CD4-positive, alpha-beta T cell treated with Interleukin-21 for 1 hour (primary cell): ENCODE measurements at places on chromosomes 3 and 15.

DNA sequence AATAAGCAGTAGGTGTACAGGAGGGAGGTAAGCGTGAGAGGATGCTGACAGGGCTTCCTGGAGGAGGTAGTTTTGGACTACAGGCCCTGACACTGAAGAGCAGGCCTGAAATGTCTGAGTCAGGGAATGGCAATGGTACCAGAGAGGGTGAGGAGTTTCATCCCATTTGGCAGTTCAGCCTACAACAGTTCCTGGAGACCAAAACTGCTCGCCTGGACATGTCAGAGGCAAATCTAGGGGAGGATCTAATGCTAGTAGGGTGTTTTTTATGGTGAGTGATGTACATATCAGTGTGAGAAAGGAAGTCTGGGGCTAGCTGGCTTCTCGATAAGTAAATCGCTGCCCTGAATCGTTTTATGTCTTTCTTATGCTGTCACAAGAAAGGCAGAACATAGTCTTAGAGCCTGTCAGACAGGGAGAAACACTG lies 13.8 kb upstream of the TNFSF10 start:
- no peak for DNase-seq

GRCh38 chr15:40097968-40098476 lies 10.7 kb downstream of the BMF start:
- no peak for DNase-seq

- no peak for DNase-seq
These were observed 64.2 kb upstream of the FNDC3B start for GRCh38 chr3:171974986-171975837.

DNA sequence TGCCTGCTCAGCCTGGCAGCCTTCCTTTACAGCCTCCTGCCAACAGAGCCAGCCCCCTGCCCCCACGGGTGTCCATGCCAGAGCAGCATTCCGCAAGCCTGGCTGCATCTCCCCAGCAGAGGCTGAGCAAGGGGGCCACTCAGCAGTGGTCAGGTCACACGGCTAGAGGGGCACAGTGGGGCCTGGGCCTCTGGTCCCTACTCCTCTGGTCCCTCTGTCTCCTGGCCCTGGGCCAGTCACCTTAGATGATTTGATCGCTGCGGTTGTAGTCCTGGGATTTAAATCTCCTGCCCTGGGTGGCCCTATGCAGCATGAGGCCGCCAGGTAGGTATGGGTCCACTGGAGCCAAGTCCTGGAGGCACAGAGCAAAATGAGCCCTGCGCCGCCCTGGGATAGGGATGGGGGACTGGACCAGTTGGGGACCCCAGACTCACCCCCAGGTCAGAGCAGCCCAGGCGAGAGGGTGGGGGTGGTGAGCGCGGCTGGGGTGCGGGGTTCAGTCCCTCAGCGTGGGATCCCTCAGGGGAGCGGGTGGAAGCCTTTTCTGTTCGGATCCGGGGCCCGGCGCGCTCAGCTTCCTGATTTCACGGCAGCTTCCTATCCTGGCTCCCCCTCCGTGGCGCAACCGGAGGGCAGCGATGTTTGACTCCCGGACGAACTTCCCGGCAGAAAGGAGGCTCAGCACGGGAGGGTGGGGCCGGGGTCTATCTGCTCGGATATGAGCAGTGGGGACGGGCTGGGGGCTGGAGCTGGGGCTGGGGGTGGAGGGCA lies at the start of gene ZBTB47:
Gene ZBTB47 (plus strand): TSS at position 138 of the 771 bp plus-strand sequence. CDS start 4,659 bp downstream, outside the sequence.
- no peak for DNase-seq

- no peak for DNase-seq
These were observed 5.2 kb downstream of the POLR2H start for GRCh38 chr3:184366619-184367289.

DNA sequence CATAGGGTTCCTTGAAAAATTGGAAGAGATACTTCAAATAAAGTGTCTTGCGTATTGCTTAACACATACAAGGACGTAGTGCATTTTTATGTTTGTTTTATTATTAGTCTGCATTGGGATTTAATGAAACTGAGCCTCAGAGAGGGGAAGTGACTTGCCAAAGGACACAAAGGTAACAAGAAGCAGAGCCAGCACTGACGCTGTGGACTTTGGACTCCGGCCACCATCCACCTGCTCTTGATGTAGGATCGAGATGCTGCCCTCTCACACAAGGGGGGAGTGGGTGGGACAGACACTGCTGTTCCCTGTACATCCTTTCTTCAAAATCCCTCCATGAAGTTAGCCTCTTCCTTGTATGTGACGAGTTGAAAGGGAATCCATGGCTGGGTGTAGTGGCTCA lies 435.4 kb upstream of the RGMA start:
- DNase-seq = no peak

DNA sequence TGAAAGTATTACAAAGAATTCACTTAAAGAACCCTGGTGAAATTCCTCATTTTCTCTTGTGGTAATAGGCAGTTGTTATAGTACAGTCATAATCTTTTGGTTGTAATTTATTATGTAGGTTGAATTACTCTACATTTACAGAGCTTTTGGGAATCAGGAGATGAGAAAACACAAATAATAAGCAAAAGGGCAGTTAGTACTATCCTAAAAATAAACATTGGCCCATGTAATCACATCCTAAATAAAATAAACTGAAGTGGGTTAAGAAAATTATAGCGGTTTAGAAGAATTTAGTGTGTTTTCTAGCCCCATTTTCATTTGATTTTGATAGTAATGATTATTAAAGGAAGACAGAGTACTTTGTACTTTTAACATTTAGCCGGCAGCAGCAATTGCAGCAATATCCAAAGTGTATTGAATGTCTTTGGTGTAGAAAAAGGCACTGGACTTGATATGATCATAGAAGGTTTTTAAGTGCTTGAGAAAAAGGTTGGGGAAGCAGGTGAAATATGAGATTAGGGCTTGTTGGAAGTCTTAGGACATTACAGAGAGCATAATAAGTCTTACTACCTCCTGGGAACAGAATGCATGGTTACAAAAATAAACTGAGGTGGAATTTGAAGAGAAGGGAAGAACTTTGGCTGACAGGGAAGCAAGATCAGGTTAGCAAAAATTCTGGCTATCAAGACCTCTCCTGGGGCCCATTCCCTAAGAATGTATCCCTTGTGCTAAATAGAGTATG lies 79.9 kb downstream of the MBNL1 start:
- no peak for DNase-seq

DNA sequence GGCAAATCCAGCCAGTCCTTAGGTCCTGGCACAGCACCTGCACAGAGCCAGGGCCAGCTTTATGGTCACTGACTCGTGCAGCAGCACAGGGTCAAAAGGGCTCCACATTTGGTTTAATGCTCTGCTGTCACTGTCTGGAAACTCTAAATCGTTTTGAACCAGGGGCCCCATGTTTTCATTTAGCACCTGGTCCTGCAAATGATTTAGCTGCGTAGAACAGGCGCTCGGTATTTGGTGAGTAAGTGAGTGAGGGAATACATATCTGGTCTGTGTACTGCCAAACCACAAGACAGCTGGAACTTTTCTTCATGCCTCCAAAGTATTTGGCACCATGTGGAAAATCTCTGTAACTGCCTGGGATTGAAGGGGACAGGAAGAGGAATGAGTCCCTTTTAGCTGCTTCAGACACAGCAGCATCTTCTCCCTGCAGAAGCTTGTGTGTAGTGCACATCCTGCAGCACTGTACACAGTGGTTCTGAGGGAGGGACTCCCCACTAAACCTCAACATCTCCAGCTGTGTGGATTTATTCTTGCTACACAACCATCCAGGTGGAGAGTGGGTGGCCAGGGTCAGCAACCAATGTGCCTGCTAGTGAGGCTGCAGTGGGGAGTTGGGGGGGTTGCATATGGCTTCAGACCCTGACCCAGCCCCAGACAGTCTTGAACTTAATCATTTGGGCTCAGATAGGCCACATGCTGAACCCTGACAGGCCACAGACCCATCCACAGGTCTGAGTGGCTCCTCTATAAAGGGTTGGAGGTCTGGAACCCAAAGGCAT lies 1.1 kb downstream of the SH2D7 start:
- DNase-seq = no peak

- DNase-seq = no peak
These were observed 61.2 kb upstream of the KCNMB2 start for GRCh38 chr3:178475062-178475461.

DNA sequence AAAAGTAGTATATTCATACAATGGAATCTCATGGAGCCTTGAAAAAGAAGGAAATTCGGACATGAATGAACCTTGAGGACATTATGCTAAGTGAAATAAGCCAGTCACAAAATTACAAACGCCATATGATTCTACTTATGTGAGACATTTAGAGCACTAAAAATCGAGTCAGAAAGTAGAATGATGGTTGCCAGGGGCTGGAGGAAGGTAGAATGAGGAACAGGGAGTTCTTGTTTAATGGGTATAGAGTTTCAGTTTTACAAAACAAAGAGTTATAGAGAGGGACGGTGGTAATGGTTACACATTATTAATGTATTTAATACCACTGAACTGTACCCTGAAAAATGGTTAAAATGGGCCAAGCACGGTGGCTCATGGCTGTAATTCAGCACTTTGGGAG lies 19.5 kb downstream of the UBXN7 start:
- no peak for DNase-seq

GRCh38 chr3:173257797-173258196 lies 116.8 kb upstream of the SPATA16 start:
- no peak for DNase-seq

DNA sequence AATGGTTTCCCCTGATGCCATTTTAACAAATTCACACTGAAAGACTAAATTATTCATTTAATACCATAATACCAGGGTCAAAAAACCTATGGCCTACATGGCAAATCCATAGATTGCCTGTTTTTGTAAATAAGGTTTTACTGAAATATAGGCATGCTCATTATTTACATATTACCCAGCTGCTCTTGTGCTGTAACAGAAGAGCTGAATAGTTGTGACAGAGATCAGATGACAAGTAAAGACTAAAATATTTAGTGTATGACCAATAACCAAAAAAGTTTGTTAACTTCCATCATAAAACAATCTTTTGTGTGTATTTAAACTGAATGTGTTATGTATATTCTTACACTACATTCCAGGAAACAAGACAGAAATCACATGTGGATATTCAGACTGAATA lies 60.2 kb downstream of the DENND4A start:
- no peak for DNase-seq

- DNase-seq = no peak
These were observed 8.8 kb downstream of the VIPR1 start for GRCh38 chr3:42511201-42511600.
